Left ventricle myocardium superior (tissue), 1 donor: ENCODE measurements at places on chromosomes 2 and 18. TPM values are rescaled to one million over a fixed set of nuclear protein-coding genes. Genes with fewer than 3 reads are reported as not detected.

The C2orf15 gene
- 0.30 TPM for total RNA-seq

The AGAP1 gene
- total RNA-seq, result 22.3 TPM

The NEURL3 gene
- not detected for total RNA-seq

- no peak for DNase-seq
These were observed 298.0 kb upstream of the TANK start for GRCh38 chr2:160862226-160862625.

- DNase-seq, result no peak
These were observed 141.3 kb downstream of the MEIS1 start for GRCh38 chr2:66576311-66576560.

DNA sequence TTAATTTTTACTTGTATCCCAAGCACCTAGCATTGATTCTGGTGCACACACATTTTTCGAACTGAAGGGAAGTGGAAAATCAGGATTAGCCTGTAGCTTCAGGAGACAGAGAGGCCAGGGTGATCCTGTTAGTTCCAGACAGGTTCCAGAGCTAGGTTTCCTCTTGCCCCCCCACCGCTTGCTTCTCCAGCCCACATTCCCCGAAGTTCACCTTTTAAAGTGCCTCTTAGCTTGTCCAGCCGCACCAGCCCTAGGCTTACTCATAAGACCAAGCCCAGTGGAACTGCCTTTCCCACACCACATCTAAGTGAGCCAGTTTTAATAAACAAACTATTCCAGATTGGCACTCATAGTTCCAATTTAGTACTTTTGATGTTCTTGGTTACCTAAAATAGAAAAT is 898.6 kb upstream of the KLHL29 start:
- DNase-seq, result no peak

DNA sequence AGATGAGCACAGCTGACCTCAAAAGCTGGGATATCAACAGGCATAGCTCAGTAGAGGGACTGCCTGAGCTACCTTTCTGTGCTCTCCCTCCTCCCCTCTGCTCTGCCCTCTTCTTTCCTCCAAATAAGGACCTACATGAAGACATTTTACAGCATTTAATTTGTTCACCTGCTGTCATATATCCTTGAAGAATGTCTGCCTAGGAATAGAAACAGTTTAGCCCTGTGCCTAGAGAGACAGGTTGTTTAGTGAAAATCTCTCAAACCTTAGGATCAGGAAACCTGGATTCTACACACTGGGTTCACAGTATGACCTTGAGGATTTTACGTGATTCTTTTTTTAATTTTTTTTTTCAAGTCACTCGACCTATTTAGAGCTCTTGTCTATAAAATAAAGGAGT is 213.0 kb upstream of the SETBP1 start:
- DNase-seq, result no peak

GRCh38 chr2:196607073-196607472 is 32.4 kb upstream of the CCDC150 start:
- no peak for DNase-seq

GRCh38 chr2:44351676-44352075 is 9.6 kb downstream of the PREPL start:
- DNase-seq, result no peak

DNA sequence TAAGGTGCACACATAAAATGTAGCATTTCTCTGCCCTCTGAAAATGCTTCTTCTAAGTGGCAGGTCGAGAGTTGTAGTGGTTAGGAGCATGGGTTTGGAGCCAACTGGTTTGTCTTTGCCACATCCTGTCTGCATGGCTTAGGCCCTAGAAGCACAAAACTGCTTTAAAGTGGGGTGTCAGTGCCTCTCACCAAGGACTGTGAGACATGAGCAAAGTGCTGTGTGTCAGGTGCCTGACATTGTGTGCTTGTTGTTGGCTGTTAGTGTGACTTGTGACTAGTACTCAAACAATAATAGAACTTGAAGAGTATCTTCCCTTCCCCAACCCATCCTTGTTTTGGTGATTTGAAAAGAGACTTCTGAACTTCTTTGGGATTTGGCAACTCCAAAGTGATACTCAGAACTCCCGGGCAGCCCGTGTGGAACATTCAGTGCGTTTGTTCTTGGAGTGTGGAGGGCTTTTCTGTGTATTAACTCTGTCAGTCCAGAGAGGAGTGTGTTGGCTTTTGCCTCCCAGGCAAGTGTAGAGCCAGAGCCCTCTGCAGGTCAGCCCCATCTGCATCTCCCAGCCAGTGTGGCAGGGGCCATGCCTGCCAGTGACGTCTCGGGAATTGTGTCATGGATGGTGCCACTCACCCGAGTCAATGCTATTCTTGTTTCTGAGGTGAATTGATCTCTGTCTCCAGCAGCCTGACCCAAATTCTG is 5.0 kb downstream of the MGAT5 start:
- peak; percentile 71 for DNase-seq
